ENCODE measurements at places on chromosomes 16 and 17. TPM values are rescaled to one million over a fixed set of nuclear protein-coding genes. Genes with fewer than 3 reads are reported as not detected.

The CACNG1 gene
- total RNA-seq = not detected

The WSB1 gene
- total RNA-seq = 56.7 TPM

The GRAPL gene
- not detected for total RNA-seq

The EME1 gene
- total RNA-seq = 9.2 TPM

The CRYM gene
- total RNA-seq = not detected

The SMARCE1 gene
- total RNA-seq = 126 TPM

The TBC1D3H gene
- not detected for total RNA-seq

The SALL1 gene
- 0.57 TPM for total RNA-seq

The SMIM22 gene
- not detected for total RNA-seq

The STUB1 gene
- total RNA-seq = 115 TPM

The IGF2BP1 gene
- total RNA-seq = 15.2 TPM

The ACSM2A gene
- not detected for total RNA-seq

The MRM1 gene
- 10.4 TPM for total RNA-seq

The CD300LF gene
- not detected for total RNA-seq

The CDRT15L2 gene
- total RNA-seq = not detected

The AANAT gene
- not detected for total RNA-seq

The OR3A3 gene
- total RNA-seq = 0.23 TPM

The FAM83G gene
- 15.1 TPM for total RNA-seq
